H4 (cell line): ENCODE measurements at places on chromosomes 1 and 21.
A peak's percentile ranks its signal among the peaks of the same experiment; 100 is the strongest.

DNA sequence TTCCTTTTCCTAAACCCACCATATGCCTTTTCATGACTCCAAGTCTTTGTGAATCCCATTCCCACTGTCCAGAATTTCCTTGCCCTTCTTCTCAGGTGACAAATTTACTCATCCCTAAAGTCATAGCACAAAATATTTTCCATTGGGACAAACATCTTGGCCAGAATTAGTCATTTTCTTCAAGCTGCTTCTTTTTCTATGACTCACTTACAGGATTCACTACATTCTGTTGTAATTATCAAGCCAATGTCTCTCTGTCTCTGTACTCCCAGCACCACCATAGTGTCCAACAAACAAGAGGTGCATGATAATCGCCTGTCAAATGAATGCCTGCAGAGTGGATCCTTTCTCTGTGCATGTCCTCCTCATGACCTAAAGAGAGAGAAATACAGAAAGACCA is 37.8 kb downstream of the SGIP1 start:
- DNase-seq, result no peak

DNA sequence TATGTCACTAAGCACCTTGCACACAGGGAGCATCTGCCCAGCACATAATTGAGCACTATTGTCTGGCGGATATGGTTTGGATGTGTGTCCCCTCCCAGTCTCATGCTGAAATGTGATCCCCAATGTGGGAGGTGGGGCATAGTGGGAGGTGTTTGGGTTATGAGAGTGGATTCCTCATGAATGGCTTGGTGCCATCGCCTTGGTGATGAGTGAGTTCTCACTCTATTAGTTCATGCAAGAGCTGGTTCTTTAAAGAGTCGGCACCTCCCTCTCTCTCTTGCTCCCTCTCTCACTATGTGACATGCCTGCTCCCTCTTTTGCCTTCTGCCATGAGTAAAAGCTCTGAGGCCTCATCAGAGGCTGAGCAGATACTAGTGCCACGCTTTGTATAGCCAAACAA is 9.5 kb downstream of the CTSK start:
- no peak for DNase-seq

GRCh38 chr1:86499987-86500593 is 31.4 kb downstream of the CLCA1 start:
- DNase-seq, result peak; percentile 31

- DNase-seq, result no peak
Measured at GRCh38 chr1:234262007-234262753, 111.1 kb upstream of the COA6 start.

DNA sequence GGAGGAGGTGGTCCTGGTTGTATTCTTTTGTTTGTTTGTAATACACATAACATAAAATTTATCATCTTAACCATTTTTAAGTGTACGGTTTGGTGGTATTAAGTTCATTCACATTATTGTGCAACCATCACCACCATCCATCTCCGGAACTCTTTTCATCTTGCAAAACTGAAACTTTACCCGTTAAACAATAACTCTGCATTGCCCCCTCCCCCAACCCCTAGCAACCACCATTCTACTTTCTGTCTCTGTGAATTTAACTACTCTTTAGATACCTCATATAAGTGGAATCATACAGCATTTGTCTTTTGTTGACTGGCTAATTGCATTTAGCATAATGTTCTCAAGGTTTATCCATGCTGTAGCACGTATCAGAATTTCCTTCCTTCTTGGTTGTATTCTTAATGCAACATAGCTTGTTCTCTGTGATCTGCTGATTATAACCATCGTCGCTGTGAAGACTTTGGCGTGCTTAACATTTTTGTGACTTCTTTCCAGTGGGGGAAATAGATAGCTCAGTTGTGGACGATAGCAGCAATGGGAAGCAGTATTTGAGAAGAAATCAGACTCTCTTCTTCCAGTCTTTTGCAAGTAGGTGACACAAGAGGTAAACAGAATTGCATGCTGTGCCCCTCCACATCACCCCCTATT is 117.5 kb upstream of the HOOK1 start:
- DNase-seq, result no peak

GRCh38 chr1:86018283-86018923 is 138.2 kb downstream of the COL24A1 start:
- no peak for DNase-seq

GRCh38 chr1:89631816-89632656 is 884 bp upstream of the LRRC8C start:
- DNase-seq, result no peak
